ENCODE measurements at places on chromosomes 5 and 9. TPM values are rescaled to one million over a fixed set of nuclear protein-coding genes. Genes with fewer than 3 reads are reported as not detected.

The SUSD3 gene
- 58.3 TPM for total RNA-seq

The STING1 gene
- 141 TPM for total RNA-seq

The GLDC gene
- not detected for total RNA-seq

The ANKRD34B gene
- total RNA-seq: not detected

The PIP5KL1 gene
- 0.72 TPM for total RNA-seq

The SPINK4 gene
- total RNA-seq: not detected

The PFDN1 gene
- 24.8 TPM for total RNA-seq

The PCDHGB6 gene
- total RNA-seq: 0.22 TPM

- no peaks in the 10 kb centered on the region for H3K36me3 ChIP-seq
- no peaks in the 10 kb centered on the region for H3K4me1 ChIP-seq
- no peaks in the 10 kb centered on the region for H3K27me3 ChIP-seq
- no peak overlapping the region for H3K27ac ChIP-seq
- no peak overlapping the region for H3K4me3 ChIP-seq
These were observed 46.1 kb upstream of the CER1 start for GRCh38 chr9:14768405-14769229.

- H3K36me3 ChIP-seq: no peaks in the 10 kb centered on the region
- no peaks in the 10 kb centered on the region for H3K4me1 ChIP-seq
- DNase-seq: no peak
- no peak overlapping the region for H3K4me3 ChIP-seq
- H3K27me3 ChIP-seq: no peaks in the 10 kb centered on the region
These were observed 115.8 kb downstream of the DPYSL3 start for GRCh38 chr5:147393874-147394672.

GRCh38 chr5:35356725-35357124 is 126.4 kb upstream of the PRLR start:
- no peak overlapping the region for H3K27ac ChIP-seq
- no peak for DNase-seq
- no peaks in the 10 kb centered on the region for H3K36me3 ChIP-seq
- H3K4me3 ChIP-seq: no peak overlapping the region
- H3K27me3 ChIP-seq: no peaks in the 10 kb centered on the region

GRCh38 chr9:124045830-124046177 is 34.2 kb downstream of the LHX2 start:
- no peaks in the 10 kb centered on the region for H3K36me3 ChIP-seq
- peaks cover 6% of the 10 kb centered on the region for H3K4me1 ChIP-seq
- peaks cover 4% of the 10 kb centered on the region for H3K27me3 ChIP-seq
- DNase-seq: no peak
- no peak overlapping the region for H3K4me3 ChIP-seq
- no peak overlapping the region for H3K27ac ChIP-seq

GRCh38 chr9:68546596-68547390 is 6.1 kb upstream of the TMEM252 start:
- H3K27ac ChIP-seq: no peak overlapping the region
- no peaks in the 10 kb centered on the region for H3K4me1 ChIP-seq
- no peak overlapping the region for H3K4me3 ChIP-seq
- no peaks in the 10 kb centered on the region for H3K36me3 ChIP-seq

DNA sequence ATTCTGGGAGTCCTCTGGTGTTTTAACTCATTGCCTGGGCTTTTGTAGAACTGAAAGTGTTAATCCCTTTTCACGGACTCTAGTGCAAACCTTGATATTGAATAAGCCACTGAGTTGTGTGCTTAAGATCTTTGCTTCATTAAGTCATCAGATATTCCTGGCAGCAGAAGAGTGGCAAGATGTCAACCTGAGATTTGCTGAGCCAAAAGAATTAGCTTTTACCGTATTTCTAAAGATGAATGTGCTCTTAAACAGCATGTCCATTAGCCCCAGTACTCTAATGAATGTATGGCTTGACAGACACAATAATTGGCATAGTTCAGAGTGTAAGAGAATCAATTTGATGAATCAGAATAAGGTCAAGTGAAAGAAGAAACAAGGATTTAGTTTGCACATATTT is 87.2 kb upstream of the CDH6 start:
- no peaks in the 10 kb centered on the region for H3K36me3 ChIP-seq
- no peaks in the 10 kb centered on the region for H3K4me1 ChIP-seq
- no peak overlapping the region for H3K27ac ChIP-seq
- H3K4me3 ChIP-seq: no peak overlapping the region
- no peaks in the 10 kb centered on the region for H3K27me3 ChIP-seq

DNA sequence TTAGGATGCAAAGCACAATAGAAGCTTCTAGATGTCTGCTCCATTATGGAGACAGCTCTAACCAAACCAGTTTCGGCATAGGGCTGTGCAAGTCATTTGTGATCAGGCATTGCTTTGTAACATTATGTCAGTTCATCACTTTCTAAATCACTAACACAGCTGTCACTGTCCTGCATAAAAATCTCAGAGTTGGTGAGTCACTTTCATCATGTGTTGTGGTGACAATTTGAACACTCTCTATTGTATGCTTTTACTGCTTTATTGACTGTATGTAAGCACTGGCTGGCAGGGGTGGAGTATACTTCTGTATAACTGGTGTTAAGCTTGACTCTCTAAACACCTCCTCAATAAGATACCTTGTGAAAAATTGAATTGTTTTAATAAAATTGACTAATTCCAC is 77.9 kb downstream of the SLCO4C1 start:
- no peak for DNase-seq
- H3K4me1 ChIP-seq: no peaks in the 10 kb centered on the region
- no peak overlapping the region for H3K4me3 ChIP-seq
- no peaks in the 10 kb centered on the region for H3K27me3 ChIP-seq
- no peak overlapping the region for H3K27ac ChIP-seq

DNA sequence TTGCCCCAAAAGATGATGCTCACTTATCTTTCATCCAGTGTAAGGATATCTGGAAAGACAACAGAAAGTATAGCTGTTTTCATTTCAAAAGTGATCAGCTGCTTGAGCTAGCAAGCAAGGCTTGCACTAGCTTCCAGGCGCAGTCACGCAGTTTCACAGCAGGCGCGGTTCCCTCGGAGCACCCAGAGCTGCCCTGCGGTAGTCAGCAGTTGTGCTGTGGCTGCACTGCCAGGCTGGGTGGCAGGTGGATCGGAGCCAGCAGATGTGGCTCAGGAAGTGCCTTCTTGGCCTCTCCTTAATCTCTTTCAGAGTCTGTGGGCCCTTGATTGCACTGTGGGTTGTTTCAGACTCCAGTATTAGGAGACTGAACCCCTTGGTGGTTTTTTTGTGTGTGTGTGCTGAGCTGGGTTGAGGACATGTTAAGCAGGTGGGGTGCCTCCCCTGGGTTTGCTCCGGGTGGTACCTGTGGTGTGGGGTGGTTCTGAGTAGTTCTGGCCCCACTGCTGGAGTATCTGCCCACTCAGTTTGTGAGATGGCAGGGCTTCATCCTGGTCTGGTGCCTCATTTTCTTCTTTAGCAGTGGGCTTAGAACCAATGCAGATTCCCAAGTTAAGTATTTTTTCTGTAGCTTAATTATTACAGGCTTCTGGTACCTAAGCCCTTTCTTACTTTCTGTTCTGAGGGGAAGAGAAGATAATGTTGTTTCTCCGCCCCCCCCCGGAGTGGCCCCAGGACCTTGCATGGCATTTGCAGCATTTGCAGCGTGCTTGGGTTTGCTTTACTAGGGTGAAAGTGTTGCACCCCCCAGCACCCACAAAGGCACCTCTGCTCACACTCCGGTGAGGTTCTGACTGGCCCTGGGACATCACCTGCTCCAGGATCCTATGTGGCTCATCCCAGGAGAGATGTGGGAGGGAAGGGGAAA is 16.4 kb downstream of the TENT4A start:
- no peaks in the 10 kb centered on the region for H3K36me3 ChIP-seq
- no peak overlapping the region for H3K27ac ChIP-seq
- H3K4me1 ChIP-seq: peaks cover 77% of the 10 kb centered on the region
- DNase-seq: peak; percentile 54
- H3K4me3 ChIP-seq: no peak overlapping the region

GRCh38 chr5:142680605-142681259 is 5.2 kb downstream of the FGF1 start:
- no peak for DNase-seq
- no peak overlapping the region for H3K27ac ChIP-seq
- H3K27me3 ChIP-seq: no peaks in the 10 kb centered on the region
- H3K4me3 ChIP-seq: no peak overlapping the region
- H3K36me3 ChIP-seq: no peaks in the 10 kb centered on the region

GRCh38 chr5:953535-954449 is 54.8 kb upstream of the NKD2 start:
- no peak overlapping the region for H3K4me3 ChIP-seq
- H3K36me3 ChIP-seq: no peaks in the 10 kb centered on the region
- no peak for DNase-seq
- no peaks in the 10 kb centered on the region for H3K27me3 ChIP-seq
- H3K4me1 ChIP-seq: peaks cover 17% of the 10 kb centered on the region

GRCh38 chr5:74401281-74401945 is 239.1 kb downstream of the ENC1 start:
- H3K36me3 ChIP-seq: no peaks in the 10 kb centered on the region
- no peaks in the 10 kb centered on the region for H3K27me3 ChIP-seq
- no peak overlapping the region for H3K4me3 ChIP-seq
- DNase-seq: no peak

DNA sequence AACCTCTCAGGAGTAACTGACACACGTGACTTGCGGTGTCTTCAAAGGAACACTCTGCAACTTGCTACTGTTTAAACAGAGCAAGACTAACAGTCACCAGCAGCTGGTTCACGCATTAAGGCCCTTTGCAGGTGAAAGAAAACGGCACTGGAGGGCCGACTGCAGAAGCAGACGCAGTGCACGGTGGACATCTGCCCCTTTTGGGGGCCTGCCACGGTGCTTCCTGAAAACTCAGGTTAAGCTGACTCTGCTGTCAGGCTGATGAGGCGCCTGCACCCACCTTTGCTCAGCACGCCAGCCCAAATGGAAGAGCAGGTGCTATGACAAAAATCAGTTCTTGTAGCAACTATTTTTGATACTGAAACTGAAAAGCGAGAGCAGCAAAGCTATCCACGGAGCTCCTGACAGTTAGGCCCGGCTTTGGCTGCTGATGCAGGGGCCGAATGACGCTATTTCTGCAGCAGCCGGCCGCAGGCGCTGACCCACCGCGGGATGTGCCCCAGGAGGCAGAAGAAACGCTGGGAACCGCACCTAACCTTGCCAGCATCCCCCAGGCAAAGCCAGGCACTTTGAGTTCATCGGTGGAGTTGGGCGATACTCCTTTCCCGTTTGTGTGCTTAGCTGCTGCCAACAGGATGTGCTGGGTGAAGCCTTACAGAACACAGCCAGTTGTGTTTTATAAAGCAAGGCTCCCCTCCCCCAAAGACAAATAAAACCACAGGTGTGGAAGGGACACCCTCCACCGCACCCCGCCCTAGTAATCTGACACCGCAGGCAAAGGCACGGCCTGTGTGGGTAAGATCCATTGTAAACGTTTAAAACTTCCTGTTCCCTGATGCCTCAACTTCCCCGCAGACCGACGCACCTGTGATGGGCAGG is 21.1 kb upstream of the TERT start:
- H3K4me1 ChIP-seq: peaks cover 60% of the 10 kb centered on the region
- peak; percentile 88 for DNase-seq
- peak overlapping the region; percentile 53 for H3K27ac ChIP-seq

DNA sequence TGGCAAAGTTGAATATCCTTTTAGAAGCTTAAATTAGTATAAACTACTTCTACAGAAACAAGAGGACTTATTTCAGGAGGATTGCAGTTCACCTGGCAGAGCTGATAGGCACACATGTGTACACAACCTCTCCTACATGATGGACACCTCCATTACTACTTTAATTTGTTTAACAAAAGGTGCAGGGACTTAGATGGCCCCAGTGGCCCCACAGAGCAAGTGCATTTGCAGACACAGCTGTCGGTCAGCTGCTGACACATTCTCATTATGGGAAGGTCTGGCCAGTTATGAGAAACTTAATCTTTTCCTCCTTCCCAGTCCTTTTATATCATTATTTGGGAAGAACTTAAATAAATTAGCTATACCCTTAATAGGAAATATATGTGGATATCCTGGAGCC is 28.3 kb downstream of the TDRD7 start:
- no peaks in the 10 kb centered on the region for H3K36me3 ChIP-seq
- DNase-seq: no peak
- H3K27ac ChIP-seq: no peak overlapping the region
- H3K27me3 ChIP-seq: no peaks in the 10 kb centered on the region
- H3K4me3 ChIP-seq: no peak overlapping the region
- H3K4me1 ChIP-seq: no peaks in the 10 kb centered on the region

GRCh38 chr5:156147261-156147943 is 179.6 kb upstream of the SGCD start:
- H3K36me3 ChIP-seq: no peaks in the 10 kb centered on the region
- H3K4me1 ChIP-seq: no peaks in the 10 kb centered on the region
- H3K4me3 ChIP-seq: no peak overlapping the region
- no peaks in the 10 kb centered on the region for H3K27me3 ChIP-seq
- DNase-seq: no peak
- no peak overlapping the region for H3K27ac ChIP-seq

- H3K36me3 ChIP-seq: no peaks in the 10 kb centered on the region
- H3K4me1 ChIP-seq: no peaks in the 10 kb centered on the region
- H3K27me3 ChIP-seq: no peaks in the 10 kb centered on the region
- H3K27ac ChIP-seq: no peak overlapping the region
- H3K4me3 ChIP-seq: no peak overlapping the region
These were observed 280.1 kb downstream of the DNAH5 start for GRCh38 chr5:13664377-13664776.

- no peaks in the 10 kb centered on the region for H3K27me3 ChIP-seq
- H3K4me1 ChIP-seq: no peaks in the 10 kb centered on the region
- H3K4me3 ChIP-seq: no peak overlapping the region
- no peak overlapping the region for H3K27ac ChIP-seq
- DNase-seq: no peak
These were observed 160.6 kb downstream of the ZDHHC21 start for GRCh38 chr9:14532456-14533115.

GRCh38 chr5:172123269-172123692 is 64.7 kb downstream of the STK10 start:
- H3K36me3 ChIP-seq: peaks cover 49% of the 10 kb centered on the region
- H3K27me3 ChIP-seq: no peaks in the 10 kb centered on the region
- H3K4me1 ChIP-seq: peaks cover 48% of the 10 kb centered on the region
- no peak overlapping the region for H3K4me3 ChIP-seq
- no peak for DNase-seq

DNA sequence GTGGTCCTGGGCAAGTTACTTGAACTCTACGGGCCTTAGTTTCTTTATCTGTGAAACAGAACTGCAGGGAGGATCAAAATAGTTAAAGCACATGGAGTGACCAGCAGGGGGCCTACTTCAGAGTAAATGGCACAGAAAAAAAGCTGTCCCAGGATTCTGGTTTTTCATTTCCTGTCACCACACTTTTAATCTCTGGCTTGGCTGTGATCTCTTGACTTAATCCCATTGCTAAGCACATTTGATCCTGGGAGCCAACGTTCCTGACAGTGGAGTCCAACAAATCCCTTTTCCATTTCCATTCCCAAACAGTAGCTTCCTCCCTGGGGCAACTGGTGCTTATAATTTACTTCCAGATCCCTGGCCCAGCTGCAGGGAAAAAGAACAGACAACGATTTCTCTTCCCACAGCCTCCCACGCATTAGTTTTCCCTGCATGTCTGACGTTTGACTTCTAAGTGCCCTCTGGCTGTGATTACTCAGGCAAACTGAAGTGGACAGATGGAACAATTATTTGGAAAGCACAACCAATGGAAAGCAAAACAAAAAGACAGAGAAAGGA is 136.5 kb upstream of the STK32A start:
- H3K36me3 ChIP-seq: no peaks in the 10 kb centered on the region
- no peak for DNase-seq
- no peak overlapping the region for H3K4me3 ChIP-seq
- H3K4me1 ChIP-seq: no peaks in the 10 kb centered on the region
- H3K27ac ChIP-seq: no peak overlapping the region
